ENCODE measurements at places on chromosomes 3 and 15. TPM values are rescaled to one million over a fixed set of nuclear protein-coding genes. Genes with fewer than 3 reads are reported as not detected.

DNA sequence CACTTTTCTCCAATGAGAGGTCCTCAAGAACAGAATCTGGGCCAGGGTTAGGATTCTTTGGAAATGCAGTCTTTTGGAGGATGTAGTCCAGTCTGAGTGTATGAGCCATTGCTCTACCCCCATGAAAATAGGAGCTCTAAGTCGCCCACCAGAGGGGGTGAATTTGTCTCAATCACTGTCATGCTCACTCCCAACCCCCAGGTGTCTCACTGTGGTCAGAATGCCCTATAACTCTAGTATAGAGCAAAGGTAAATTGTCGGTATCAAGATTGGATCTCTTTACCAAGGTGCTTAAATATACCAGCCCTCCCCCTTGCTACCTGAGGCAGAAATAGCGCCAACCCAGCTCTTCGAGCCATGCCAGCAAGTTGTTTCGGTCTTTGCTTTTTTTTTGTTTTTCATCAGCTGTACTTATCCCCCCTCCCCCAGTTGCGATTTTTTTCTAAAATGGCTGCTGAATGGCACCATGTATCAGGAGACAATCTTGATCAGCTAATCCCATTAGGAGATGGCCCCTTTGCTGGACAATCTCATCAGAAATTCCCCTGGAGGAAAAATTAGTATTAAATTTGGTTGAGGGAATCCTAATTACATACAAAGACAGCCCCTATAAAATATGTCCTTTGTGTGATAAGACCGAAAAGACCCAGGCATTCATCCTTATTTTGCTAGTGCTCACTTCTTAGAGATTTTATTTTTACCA is 130.7 kb downstream of the EBLN2 start:
- DNase-seq = no peak

Gene KIF15
- total RNA-seq = 0.16 TPM

GRCh38 chr3:12734960-12735359 is 24.1 kb downstream of the TMEM40 start:
- no peak for DNase-seq

DNA sequence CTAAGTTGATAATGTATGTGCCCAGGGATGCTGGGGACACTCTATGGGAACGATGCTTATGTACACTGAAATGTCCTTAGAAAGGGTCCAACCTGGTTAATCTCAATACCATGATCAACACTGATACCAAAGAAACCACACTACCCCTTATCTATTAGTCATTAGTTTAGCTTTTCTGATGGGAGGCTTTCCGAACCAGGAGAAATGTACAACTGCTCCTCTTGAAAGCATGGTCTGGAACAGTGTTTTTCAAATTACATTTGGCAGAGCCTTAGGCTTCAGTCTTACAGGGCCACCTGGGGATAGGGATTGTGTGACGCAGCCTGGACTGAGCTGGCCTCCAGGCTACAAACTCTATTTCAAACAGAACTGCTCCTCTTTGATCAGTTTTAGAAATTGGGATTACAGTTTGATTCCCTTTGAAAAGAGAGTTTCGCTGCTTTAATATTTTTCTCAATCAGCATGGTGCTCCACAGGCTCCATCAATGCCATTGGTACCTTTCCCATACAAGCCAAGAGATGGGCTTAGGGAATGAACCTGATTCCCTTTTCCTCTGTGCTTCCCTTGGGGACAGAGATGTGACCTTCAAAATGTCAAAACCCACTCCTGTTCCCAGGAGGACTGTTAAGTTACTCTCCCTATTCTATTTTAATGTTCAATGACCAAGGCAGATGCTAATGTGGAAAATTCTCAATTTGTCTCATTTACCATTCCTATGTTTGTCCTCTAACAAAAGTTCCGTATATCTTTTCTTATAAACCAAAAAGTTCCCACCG is 296.0 kb upstream of the ADAMTS9 start:
- no peak for DNase-seq

DNA sequence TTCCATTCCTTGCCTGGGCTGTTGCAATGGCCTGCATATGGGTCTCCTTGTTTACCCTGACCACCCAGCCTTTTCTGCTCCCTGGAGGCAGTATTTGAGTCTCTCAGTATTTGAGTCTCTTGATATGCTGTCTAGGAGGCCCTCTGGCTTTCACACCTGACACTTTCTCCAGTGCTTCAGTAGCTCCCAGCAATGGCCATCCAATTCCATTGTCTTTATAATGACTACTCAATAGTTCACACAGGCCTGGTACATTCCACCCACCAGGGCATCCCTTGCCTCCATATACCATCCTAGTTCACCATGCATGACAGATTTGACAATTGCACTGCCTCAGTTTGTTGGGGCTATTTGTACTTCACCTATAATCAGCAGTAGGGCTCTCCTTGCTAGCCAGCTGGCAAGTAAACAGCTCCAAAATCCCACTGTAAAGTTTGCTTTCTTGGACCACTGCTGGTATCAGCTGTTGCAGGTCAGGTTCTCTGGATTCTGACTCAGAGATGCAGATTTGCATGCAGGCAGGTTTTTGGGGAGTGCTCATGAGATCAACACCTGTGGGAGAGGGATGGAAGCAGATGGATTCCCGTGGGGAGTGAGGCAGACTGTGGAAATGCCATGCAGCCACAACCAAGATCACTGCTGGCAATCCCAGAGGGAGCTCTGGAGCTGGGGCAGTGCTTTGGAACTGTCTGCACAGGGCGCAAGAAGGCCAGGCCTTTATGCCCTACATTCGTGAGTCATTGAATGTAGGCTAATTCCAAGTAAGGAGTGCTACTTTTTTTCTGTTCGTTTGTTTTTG is 19.1 kb upstream of the XIRP1 start:
- no peak for DNase-seq

DNA sequence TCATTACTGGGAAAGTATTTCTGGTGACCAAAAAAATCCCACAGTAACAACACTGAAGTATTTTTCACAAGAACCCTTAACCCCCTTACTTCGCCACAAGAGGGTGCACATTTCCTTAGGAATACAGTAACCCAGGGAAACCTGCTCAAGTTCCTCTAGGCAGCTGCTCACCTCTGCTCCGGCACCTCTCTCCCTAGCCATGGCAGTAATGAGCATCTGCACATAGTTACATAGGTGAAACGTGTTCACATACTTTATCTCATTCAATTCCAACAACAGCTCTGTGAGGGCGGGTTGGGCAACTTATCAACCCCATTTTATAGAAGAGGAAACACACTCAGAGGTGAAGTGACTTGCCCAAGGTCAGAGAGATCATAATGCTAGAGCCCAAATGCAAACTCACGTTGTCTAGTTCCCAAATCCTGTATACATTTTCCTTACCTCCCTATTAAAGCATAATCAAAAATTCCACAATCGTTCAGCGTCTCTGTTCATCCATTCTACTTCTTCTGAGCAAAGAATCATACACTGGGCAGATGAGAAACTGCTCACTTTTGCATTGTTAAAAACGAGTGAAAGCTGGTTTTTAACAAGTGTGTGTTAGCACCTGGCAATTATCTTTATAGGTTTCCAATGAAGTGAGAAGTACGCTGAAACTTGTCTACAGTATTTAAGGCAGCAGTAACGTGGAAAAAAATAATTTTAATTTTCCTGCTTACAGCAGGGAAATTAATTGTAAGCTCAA is 90.7 kb downstream of the IGF2BP2 start:
- no peak for DNase-seq

GRCh38 chr3:146626403-146627122 is 21.4 kb upstream of the PLSCR5 start:
- no peak for DNase-seq

Gene LDHAL6B
- total RNA-seq = not detected

- DNase-seq = no peak
These were observed 78.2 kb upstream of the TRPM1 start for GRCh38 chr15:31179693-31180092.

Gene MYO5C
- 1.5 TPM for total RNA-seq

DNA sequence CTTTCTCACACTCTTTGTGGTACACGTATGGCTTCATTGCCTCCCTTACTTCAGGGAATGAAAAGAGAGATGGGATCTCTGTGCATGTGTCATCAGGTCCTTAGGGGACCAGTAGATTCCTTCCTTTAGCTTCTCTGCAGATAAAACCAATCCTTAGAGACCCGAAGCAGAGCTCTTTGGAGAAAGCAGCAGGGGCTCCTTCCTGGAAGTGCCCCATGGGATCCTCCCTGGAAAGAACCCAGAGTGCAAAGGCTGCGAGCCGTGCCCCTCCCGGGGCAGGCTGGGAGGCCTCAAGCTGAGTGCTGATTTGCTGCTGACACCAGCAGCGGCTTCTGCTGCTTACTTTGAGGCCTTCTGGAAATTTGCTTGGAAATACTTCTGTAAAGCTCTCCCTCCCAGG is 328.6 kb upstream of the RGMA start:
- DNase-seq = no peak

- no peak for DNase-seq
These were observed 10.2 kb downstream of the H1-8 start for GRCh38 chr3:129553171-129553570.

- no peak for DNase-seq
These were observed 240.2 kb downstream of the SCAPER start for GRCh38 chr15:76664895-76665294.

Gene CMTM8
- 6.3 TPM for total RNA-seq

DNA sequence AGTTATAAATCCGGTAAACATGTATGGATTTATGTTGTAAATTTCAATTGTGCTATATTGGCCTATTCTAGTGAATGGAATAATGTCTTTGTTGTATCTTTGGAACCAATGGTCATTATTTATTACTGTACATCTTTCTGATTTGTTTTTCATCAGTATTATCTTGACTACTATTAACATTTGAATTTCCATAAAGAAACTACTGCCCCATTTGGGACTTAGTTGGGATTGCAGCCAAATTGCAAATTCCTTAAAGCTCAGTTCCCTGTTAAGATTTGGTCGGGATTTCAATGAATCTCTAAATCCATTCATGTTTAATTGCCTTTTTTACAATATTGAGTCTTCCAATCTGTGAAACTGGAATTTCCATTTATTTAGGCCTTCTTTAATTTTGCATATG is 822.4 kb upstream of the CADM2 start:
- DNase-seq = no peak

Gene GREM1
- total RNA-seq = not detected

DNA sequence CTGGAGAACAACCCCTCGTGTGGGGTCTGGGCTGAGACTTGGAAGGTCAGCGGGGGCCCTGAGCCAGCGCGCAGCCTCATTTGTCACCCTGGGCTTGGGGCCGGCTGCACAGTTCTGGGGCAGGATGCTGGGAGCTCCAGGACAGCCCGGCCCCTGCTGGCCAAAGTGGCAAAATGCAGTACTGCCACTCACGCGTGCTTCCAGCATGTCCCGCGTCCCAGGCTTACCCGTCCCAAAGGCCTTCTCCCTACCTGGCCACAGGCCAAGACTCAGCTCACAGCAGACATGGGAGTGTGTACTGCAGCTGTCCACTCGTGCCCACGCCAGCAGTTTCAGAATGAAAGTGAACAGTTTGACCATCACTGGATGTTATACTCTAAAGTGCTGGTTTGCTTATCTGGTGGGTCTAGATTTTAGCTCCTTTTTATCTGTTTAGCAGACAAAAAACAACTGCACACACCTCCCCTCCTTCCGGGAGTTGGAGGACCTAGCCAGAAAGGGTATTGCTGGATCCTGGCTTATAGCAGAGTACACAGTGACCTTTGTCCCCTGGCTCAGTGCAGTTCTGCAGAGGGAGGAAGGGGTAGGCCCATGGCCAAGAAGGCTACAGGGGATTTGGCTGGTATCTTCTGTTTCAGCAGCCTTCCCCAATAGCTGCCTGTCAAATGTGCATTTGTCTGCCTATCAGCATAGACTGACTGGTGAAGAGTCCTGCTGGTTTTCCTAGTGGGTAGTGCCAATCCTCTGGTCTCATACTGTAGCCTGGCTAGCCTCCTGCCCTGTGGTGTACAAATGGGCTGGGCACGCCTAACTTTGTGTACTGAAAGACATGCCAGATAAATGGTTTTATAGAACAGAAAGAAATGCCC is 23.2 kb upstream of the IP6K2 start:
- DNase-seq = peak; percentile 40

DNA sequence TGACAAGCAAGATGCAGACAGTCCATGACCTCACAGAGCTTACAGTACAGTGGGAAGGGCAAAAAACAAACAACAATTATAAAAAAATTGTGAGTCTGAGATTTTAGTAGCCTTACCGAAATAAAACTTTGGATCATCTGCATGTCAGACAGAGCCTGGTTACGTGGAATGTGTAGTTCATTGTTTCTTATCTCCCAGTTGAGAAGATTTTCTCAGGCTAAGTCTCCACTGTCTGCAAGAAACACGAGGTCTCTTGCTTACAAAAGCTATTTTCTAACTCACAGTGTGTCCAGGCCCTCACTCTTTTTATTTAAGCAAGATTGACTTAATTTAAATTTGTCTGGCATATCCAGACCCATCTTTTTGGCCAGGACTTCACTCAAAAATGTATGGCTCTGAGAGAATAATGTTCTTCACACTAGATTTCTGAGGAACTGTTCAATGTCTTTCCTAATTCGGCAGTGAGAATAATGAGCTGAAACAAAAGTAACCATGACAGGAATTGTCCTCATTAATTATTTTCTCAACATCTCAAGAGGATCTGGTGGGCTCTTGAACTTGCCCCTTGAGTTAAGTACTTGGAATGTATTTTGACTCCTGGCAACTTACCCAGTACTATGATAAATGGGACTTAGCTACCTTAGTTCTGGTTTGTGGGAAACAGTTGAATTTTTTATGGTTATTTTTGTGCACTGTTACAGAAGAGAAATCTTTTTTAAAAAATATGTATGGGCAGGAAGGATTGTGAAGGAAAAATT is 265.1 kb upstream of the COL8A1 start:
- DNase-seq = no peak

DNA sequence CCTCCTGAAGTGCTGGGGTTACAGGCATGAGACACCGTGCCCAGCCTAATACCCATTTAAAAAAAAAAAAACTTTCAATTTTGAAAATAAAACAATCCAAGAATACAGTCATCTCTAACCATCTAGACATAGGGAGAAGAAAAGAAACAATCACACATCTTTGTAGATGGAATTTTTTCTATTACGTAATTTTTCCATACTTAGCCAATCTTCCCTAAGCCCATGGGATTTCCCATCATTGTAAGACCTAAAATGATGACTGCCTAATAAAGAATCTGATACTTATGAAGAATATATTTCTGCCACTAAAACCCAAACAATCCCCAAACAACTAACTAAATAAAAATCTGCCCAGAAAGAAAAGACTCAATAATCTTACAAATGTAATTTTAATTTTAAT is 88.7 kb downstream of the CBLB start:
- DNase-seq = no peak

GRCh38 chr15:40743485-40743901 is 11.6 kb downstream of the RMDN3 start:
- DNase-seq = no peak

Gene RHCG
- not detected for total RNA-seq

Gene SAMD7
- total RNA-seq = not detected
